ENCODE measurements at places on chromosomes 7 and 10.

DNA sequence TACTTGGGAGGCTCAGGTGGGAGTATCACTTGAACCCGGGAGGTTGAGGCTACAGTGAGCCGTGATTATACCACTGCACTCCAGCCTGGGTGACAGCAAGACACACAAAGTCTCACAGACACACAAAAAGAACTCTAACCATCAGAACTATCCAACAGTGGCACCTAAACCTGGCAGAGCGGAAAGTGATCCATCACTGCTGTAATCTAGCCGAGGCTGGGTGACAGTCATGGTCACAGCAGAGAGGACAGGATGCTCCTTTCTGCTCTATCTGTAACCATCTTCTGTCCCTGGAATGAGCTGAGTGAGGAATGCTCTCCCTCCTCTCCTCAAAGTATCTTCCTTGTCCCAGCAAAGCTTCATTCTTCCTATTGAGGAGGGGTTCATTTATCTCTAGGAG, 656.6 kb downstream of the LRMDA start:
- no peak for DNase-seq

GRCh38 chr10:110724937-110725336, 80.8 kb downstream of the RBM20 start:
- DNase-seq: no peak

- no peak for DNase-seq
Measured at GRCh38 chr7:83149466-83149865, 13.2 kb downstream of the PCLO start.

GRCh38 chr10:50540069-50540825, 83.5 kb downstream of the SGMS1 start:
- peak; percentile 71 for DNase-seq

- no peak for DNase-seq
Measured at GRCh38 chr7:75630549-75630948, 108.2 kb downstream of the HIP1 start.

DNA sequence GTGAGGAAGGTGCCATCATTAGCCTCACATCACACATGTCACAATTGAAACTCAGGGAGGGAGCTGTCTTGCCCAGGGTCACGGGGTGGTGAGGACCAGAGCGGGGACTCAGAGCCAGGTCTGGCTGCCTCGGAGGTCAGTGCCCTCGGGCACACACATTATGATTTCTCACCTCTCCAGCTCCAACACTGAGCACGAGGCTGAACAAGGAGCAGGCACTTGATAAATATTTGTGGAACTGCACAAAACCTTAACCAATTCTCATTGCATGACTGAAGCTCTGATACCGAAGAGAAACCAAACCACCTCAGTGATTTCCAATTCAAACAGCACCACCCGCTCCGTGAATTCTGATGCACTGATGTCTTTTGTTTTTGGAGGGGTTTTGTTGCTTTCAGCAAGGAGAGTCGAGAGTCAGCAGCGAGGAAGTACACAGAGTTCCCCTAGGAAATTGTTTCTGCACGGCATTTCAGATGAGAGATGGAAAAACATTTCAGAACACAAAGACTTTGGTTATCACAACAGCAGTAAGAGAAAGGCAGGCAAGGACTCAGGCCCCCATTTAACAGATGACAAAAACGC, 55.3 kb upstream of the ZMIZ1 start:
- no peak for DNase-seq

GRCh38 chr10:59838085-59838789, 68.1 kb downstream of the CCDC6 start:
- no peak for DNase-seq

- DNase-seq: no peak
Measured at GRCh38 chr10:36464291-36464690, 661.1 kb upstream of the ANKRD30A start.

DNA sequence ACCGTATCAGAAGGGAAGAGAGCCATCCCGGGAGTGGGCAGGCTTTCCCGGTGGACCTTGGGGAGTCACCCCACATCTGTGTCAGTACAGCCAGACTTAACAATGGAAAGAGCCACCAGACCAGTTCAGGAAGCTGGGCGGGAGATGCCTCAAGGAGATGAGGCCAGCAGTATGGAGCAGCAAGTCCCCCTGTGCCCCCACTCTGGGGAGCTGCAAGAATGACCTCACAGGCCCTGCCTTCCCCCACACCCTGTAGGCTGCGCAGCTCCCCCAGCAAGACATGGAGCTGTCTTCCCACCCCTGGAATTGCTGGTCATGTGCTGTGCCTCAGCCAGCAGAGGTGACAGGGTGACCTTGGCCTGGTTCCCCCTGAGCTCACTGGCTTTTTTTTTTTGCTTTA, 76.8 kb upstream of the INSIG1 start:
- DNase-seq: no peak

- no peak for DNase-seq
Measured at GRCh38 chr10:99815621-99816020, 33.2 kb downstream of the ABCC2 start.

DNA sequence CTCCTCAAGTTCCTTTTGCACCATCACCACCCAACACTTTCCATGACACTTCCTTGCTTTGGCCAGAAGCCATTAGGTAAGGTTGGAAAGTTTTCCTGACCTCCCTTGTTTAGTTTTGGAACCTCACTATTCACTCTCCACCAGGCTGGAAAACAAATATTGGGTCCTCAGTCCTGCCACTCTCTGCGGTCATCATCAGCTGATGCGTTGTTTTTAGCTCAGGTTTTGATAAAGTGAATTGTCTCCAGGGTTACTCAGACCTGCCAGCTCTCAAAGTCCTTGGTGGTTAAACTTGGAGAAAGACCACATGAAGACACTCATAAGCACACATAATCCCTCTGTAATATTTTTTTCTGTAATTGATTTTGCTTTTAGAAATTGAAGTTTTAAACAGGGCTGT, 55.5 kb downstream of the CCDC186 start:
- no peak for DNase-seq

GRCh38 chr10:104650072-104650471, 9.0 kb downstream of the SORCS3 start:
- no peak for DNase-seq

- DNase-seq: peak; percentile 7
Measured at GRCh38 chr7:81846398-81846797, 76.6 kb upstream of the HGF start.

DNA sequence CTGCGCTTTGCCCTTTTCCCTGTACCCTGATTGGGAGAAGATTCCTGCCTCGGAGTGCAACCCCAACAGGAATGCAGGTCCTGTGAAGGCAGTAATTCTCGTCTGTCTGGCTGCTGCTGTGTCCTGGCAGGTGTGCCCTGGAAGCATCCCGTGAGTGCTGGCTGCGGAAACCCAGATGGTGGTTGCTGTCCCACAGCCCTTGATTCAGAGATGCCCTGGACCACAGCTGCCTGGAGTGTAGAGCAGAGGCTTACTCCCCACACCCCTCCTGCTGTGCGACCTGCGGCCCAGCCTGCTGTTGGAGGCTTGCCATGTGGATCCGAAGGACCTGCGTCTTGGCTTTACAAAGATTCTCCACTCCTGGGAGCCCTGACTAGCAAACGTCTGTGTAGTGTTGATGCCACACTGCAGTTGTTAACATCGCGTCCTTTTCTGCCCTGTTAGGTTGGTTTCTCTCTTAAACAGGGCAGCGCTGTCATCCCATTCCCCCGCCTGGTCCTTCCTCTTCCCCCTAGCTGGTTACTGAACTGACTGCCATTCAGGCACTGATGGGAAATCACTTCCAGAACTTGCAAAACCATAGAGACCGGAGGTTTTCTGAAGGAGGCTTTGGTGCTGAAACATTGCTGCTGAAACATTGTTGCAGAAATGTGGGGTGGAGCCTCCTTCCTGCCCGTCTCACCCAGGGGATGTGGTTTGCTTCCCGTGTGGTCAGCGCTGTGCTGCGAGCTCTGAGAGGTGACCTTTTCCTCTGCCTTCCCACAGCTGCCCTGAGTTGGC, 53.3 kb downstream of the DNAJB6 start:
- peak; percentile 65 for DNase-seq

DNA sequence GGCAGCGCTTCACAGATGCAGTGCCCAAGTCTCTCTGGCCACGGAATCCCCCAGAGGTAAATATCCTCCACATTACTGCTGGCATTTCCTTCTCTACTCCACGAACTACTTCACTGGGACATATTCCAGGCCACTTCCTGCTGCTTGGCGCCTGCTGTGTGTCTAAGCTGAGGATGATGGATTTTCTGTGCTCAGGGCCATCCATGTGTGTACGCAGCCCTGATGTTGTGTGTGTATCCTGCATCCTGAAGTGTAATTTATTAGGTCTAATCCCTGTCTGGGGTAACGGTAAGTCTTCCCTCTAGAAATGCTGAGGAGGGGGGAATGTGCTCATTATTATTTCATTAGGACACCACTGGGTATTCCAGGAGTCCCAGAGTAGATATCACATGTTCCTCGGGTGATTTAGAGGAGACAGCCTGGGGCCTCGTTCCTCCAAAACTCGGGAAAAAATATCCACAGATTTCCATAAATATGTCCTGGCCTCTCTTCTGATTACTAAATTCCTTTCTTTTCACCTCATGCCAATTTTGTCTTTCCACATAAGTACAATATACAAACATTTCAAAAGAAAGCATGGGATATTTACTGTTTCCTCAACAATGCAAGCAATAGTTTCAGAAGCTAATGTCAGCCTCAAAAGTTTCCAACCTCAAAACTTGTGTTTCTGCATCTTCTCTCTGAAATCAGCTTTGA, 25.5 kb upstream of the HABP2 start:
- no peak for DNase-seq

GRCh38 chr7:39892361-39892760, 57.7 kb upstream of the CDK13 start:
- DNase-seq: no peak

GRCh38 chr10:49204119-49204518, 15.9 kb upstream of the TMEM273 start:
- DNase-seq: no peak

DNA sequence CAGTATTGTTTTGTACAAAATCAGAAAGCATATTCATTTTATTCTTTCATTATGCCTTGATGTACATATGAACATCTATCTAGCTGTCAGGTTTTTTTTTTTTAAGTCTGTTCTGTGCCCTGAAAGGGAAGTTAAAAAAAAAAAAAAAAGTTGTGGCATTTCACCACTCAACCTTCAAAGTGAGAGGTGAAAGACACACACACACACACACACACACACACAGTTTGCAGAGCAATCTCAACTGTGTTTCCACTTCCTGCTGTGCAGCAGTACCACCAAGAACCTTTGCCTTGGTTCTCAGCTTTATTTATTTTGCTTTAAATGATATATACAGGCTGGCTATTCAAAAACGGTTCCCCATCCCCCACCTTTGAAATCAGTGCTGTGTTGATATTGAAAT, 955.6 kb downstream of the GATA3 start:
- peak; percentile 58 for DNase-seq
